Retinal pigment epithelial cell (primary cell): ENCODE measurements at places on chromosomes 1 and 21.

DNA sequence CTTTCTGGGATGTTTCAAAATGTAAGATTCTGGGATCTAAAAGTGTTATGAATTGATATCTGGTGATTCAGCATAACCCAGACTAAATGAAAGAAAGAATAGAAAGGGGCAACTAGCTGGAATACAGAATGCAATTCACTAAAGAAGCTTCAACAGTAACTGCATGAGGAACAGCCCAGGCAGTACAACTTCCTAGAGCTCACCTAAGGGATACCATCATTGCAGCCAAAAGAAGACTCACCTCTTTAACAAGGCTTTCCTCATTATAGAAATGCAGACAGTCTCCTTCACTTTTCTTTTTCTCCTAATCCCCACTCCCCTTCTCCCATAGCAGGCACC lies 6.3 kb downstream of the RGS5 start:
- no peak for DNase-seq

- no peak for DNase-seq
Observed at GRCh38 chr1:200923601-200924000, 28.9 kb downstream of the INAVA start.

DNA sequence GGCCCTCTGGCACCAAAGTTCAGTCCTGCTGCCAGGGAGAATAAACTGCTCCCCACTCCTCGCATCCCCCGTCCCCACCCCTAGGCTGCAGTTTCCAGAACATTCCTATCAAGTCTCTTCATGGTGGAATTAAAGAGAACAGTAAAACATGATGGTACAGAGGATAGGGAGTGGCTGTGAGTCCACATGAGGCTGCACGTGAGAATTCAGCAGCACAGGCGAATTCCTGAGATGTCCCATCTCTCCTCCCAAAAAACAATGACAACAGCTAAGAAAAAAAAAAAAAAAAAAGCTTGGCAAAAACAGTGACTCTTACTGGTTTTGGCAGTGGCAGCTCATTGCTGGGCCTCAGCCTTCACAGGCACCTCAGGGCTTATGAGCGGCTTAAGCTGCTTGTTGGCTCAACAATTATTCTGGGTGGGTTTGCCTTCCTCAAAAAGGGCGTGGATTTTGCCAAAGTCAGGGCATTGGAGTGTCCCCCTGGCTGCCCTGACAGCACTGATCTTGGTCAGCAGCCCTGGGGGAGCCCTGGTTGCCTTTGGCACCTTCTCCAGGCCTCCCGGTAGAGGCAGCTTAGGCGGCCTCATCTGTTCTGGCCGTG lies 5.7 kb upstream of the IFFO2 start:
- no peak for DNase-seq

GRCh38 chr1:99496067-99496466 lies 149.8 kb upstream of the PALMD start:
- no peak for DNase-seq

GRCh38 chr1:67347688-67348472 lies 40.2 kb downstream of the IL12RB2 start:
- no peak for DNase-seq

DNA sequence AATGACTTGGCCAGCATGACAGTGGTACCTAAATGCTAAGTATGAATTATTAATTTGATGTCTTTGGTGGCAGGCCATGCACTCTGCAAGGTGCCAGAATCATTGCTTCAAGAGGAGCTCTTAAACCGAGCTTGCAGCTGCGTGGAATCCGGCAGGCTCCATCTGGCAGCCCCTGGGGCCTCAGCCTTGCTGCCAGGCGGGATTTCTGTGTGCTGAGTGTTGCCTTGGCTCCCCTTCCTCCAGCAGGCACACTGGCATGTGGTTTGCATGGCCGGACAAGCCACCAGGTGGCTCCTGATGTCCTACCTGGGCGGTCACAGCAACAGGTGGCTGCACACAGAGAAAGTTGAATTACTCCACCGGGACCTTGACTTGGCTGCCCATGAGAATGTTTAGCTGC lies 155.4 kb downstream of the URB2 start:
- no peak for DNase-seq
